ENCODE measurements at places on chromosomes 5 and 9. TPM values are rescaled to one million over a fixed set of nuclear protein-coding genes. Genes with fewer than 3 reads are reported as not detected.

The PLEKHG4B gene
- 0.99 TPM for total RNA-seq

DNA sequence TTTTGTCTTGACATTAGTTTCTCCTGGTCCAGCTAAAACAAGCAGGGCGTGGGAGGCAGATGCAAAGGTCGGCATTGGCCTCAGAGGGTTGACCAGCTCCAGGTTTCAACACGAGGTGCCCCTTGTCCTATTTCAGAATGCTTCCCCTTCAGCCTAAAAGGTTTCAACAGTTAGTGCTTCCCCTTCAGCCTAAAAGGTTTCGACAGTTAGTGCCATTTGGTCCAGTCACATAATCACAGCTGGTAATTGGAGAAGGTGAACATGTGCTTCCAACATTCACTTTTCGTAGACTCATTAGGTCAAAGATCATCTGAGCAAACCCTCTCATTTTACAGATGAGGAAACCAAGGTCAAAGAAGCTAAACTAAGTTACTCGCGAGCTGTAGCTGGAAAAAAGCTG, 270.3 kb upstream of the MAP3K1 start:
- H3K4me3 ChIP-seq, result no peak overlapping the region
- H3K4me1 ChIP-seq, result no peaks in the 10 kb centered on the region
- no peak overlapping the region for H3K27ac ChIP-seq
- H3K36me3 ChIP-seq, result no peaks in the 10 kb centered on the region

The ADRB2 gene
- total RNA-seq, result 4.6 TPM

- H3K27ac ChIP-seq, result no peak overlapping the region
- H3K4me3 ChIP-seq, result no peak overlapping the region
- no peaks in the 10 kb centered on the region for H3K4me1 ChIP-seq
- no peaks in the 10 kb centered on the region for H3K27me3 ChIP-seq
- H3K36me3 ChIP-seq, result no peaks in the 10 kb centered on the region
Observed at GRCh38 chr5:66242050-66242715, 98.1 kb downstream of the SREK1 start.

- H3K4me1 ChIP-seq, result peaks cover 6% of the 10 kb centered on the region
- no peak overlapping the region for H3K27ac ChIP-seq
- H3K36me3 ChIP-seq, result no peaks in the 10 kb centered on the region
- no peaks in the 10 kb centered on the region for H3K27me3 ChIP-seq
- no peak overlapping the region for H3K4me3 ChIP-seq
Observed at GRCh38 chr5:116137544-116138378, 52.9 kb downstream of the COMMD10 start.

DNA sequence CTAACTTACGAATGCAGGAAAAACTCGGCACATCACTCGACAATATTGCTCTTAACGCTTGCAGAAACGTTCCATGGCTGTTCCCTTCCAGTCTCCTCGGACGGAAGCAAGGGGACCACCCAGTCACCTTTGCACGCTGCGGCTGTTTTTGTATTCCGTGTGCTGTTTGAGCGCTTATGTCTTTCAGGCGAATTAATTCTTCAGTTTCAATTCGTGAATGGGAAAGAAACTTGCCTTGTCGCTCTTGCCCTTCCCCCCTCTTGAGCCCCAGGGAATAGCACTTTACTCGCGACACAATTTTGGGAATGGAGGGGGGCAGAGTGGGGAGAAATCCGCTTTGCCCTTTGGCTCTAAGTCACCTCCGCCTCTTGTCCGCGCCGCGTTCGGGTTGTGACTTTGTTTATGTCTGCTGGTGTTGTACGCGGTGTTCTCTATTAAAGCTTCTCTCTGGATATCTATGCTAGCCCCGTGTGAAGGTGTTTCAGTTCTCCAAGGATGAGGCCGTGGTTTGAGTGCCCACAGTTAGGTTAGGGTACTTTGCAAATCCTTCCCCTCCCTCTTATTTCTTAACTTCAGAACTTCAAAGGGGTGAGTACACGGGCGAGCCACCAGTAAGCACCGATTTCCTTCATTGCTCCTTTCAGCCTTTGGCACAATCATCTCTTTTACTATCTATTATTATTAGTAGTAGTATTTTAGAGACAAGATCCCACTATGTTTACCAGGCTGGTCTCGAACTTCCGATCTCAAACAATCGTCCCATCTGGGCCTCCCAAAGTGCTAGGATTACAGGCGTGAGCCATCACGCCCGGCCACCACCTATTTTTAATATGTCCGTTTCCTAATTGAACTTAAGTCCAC, 2.7 kb downstream of the FOXB2 start:
- no peak for DNase-seq
- no peaks in the 10 kb centered on the region for H3K36me3 ChIP-seq
- H3K4me3 ChIP-seq, result no peak overlapping the region
- H3K4me1 ChIP-seq, result peaks cover 33% of the 10 kb centered on the region

GRCh38 chr9:129995409-129996160, 47.4 kb downstream of the FNBP1 start:
- no peak overlapping the region for H3K27ac ChIP-seq
- H3K36me3 ChIP-seq, result no peaks in the 10 kb centered on the region
- peaks cover 8% of the 10 kb centered on the region for H3K4me1 ChIP-seq
- DNase-seq, result no peak
- no peak overlapping the region for H3K4me3 ChIP-seq

DNA sequence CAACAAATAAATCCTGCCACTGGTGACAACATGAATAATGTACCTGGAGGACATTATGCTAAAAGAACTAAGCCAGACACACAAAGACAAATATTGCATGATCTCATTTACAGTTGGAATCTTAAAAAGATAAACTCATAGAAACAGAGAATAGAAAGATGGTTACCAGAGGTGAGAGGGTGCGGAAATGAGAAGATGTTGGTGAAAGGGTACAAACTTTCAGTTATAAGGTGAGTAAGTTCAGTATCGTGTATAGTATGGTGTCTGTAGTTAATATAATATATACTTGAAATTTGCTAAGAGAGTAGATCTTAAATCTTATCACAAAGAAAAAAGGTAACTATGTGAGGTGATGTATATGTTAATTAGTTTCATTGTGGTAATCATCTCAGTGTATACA, 63.3 kb downstream of the PRRC1 start:
- DNase-seq, result no peak
- no peaks in the 10 kb centered on the region for H3K36me3 ChIP-seq
- H3K4me1 ChIP-seq, result no peaks in the 10 kb centered on the region
- H3K27ac ChIP-seq, result no peak overlapping the region
- no peaks in the 10 kb centered on the region for H3K27me3 ChIP-seq
- H3K4me3 ChIP-seq, result no peak overlapping the region

The TRIM23 gene
- total RNA-seq, result 6.2 TPM

- H3K36me3 ChIP-seq, result no peaks in the 10 kb centered on the region
- no peaks in the 10 kb centered on the region for H3K27me3 ChIP-seq
- H3K27ac ChIP-seq, result no peak overlapping the region
- H3K4me1 ChIP-seq, result no peaks in the 10 kb centered on the region
Observed at GRCh38 chr9:8329561-8330283, 530.1 kb upstream of the DMAC1 start.

GRCh38 chr5:110634475-110634874, 92.0 kb downstream of the TMEM232 start:
- no peak overlapping the region for H3K27ac ChIP-seq
- H3K36me3 ChIP-seq, result no peaks in the 10 kb centered on the region
- H3K27me3 ChIP-seq, result no peaks in the 10 kb centered on the region
- no peak for DNase-seq

The BAAT gene
- 1.0 TPM for total RNA-seq

DNA sequence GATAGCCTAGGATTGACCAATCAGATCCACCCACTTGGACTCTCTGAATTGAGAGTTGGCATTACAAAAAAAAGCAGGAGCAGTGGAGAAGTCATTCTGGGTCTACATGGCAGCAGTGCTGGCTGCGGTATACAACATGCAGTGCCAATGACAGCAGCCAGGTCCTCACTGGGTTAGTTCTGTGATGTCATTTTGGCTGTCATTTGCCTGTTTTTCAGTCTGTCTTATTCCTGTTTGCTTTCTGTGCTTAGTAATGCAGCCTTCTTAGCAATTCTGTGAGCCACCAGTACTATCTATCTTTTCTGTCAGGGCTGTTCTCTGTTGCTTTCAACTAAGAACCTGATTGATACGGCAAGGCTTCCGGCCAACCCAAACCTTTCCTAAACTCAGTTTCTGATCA, 471.8 kb downstream of the BNC2 start:
- H3K27ac ChIP-seq, result no peak overlapping the region
- DNase-seq, result no peak
- H3K36me3 ChIP-seq, result no peaks in the 10 kb centered on the region
- no peaks in the 10 kb centered on the region for H3K27me3 ChIP-seq
- H3K4me1 ChIP-seq, result no peaks in the 10 kb centered on the region

DNA sequence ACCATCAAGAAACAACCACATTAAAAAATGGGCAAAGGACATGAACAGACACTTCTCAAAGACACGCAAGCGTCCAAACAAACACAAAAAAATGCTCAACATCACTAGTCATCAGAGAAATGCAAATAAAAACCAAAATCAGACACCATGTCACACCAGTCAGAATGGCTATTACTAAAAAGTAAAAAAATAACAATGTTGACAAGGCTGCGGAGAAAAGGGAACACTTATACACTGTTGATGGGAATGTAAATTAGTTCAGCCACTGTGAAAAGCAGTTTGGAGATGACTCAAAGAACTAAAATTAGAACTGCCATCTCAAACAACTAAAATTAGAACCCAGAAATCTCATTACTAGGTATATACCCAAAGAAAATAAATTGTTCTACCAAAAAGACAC, 80.4 kb downstream of the CAAP1 start:
- no peak for DNase-seq
- no peaks in the 10 kb centered on the region for H3K36me3 ChIP-seq
- H3K4me3 ChIP-seq, result no peak overlapping the region
- H3K27ac ChIP-seq, result no peak overlapping the region
- no peaks in the 10 kb centered on the region for H3K27me3 ChIP-seq

The DPYSL3 gene
- 6.5 TPM for total RNA-seq

The FOXD4L5 gene
- not detected for total RNA-seq

DNA sequence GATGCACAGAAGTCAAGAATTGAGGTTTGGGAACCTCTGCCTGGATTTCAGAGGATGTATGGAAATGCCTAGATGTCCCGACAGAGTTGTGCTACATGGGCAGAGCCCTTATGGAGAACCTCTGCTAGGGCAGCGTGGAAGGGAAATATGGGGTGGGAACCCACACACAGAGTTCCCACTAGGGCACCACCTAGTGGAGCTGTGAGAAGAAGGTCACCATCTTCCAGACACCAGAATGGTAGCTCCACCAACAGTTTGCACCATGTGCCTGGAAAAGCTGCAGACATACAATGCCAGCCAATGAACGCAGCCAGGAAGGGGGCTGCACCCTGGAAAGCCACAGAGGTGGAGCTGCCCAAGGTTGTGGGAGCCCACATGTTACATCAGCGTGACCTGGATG, 104.5 kb downstream of the STK32A start:
- H3K27me3 ChIP-seq, result no peaks in the 10 kb centered on the region
- H3K4me1 ChIP-seq, result peaks cover 5% of the 10 kb centered on the region
- H3K36me3 ChIP-seq, result no peaks in the 10 kb centered on the region
- H3K27ac ChIP-seq, result no peak overlapping the region
- H3K4me3 ChIP-seq, result no peak overlapping the region

DNA sequence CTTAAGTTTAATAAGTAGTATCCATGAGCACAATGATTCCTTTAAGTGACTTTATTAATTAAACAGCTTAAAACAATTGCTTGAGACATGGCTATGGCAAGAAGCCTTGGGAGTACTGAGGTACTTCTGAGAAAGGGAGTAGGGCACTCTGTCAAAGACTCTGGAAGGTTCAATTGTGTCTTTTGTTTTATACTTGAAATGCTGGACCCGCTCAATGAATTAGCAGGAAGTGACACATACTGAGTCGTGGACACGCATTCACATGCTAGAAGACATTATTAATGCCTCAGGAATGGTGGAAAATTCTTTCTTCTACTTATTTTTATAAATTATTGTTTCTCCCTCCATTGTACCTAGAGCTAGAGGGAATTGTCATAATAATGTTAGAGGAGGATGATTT, 347.3 kb upstream of the ZNF608 start:
- H3K27ac ChIP-seq, result no peak overlapping the region
- DNase-seq, result no peak
- H3K27me3 ChIP-seq, result no peaks in the 10 kb centered on the region
- H3K4me1 ChIP-seq, result no peaks in the 10 kb centered on the region

- H3K4me1 ChIP-seq, result no peaks in the 10 kb centered on the region
- H3K27ac ChIP-seq, result no peak overlapping the region
- H3K27me3 ChIP-seq, result no peaks in the 10 kb centered on the region
- no peak overlapping the region for H3K4me3 ChIP-seq
- no peak for DNase-seq
Observed at GRCh38 chr5:122713041-122713440, 61.8 kb upstream of the SNX2 start.

GRCh38 chr9:93586290-93587057, 10.1 kb downstream of the PHF2 start:
- H3K27ac ChIP-seq, result no peak overlapping the region
- DNase-seq, result no peak
- peaks cover 66% of the 10 kb centered on the region for H3K4me1 ChIP-seq
- H3K36me3 ChIP-seq, result no peaks in the 10 kb centered on the region

- H3K27me3 ChIP-seq, result no peaks in the 10 kb centered on the region
- no peak for DNase-seq
- H3K36me3 ChIP-seq, result no peaks in the 10 kb centered on the region
- H3K4me1 ChIP-seq, result no peaks in the 10 kb centered on the region
- H3K27ac ChIP-seq, result no peak overlapping the region
Observed at GRCh38 chr5:168047669-168048111, 243.8 kb upstream of the WWC1 start.

The ACTBL2 gene
- not detected for total RNA-seq

DNA sequence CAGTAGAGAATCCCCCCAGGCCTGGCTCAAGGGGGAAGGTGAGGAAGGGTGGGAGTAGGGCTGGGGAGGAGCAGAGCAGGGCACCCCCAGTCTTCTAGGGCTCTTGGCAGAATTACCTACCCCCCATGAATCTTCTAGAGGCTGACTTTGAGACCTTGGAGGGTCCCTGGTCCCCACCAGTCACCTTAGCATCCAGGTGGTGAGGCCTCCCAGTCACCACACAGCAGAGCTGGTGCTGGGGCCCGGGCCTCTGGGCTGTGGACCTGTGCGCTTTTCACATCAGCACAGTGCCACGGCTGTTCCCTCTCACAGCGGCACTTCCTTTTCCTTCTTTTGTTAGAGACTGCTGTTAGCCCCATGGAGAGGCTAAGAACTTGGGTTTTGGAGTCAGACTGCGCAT, 148.6 kb upstream of the PITX1 start:
- H3K36me3 ChIP-seq, result no peaks in the 10 kb centered on the region
- no peak overlapping the region for H3K4me3 ChIP-seq
- no peaks in the 10 kb centered on the region for H3K27me3 ChIP-seq
- no peak for DNase-seq
- H3K4me1 ChIP-seq, result no peaks in the 10 kb centered on the region

Measured in body of pancreas (tissue), 4 donors.